ENCODE measurements at places on chromosomes 5 and 9.

GRCh38 chr9:109455391-109455790 is 42.7 kb downstream of the PTPN3 start:
- DNase-seq: no peak

GRCh38 chr9:125495172-125496119 is 211.6 kb downstream of the MAPKAP1 start:
- DNase-seq: no peak

GRCh38 chr9:89328064-89328463 is 9.8 kb downstream of the SECISBP2 start:
- no peak for DNase-seq

GRCh38 chr9:27429917-27430316 is 94.2 kb upstream of the IFNK start:
- DNase-seq: no peak

DNA sequence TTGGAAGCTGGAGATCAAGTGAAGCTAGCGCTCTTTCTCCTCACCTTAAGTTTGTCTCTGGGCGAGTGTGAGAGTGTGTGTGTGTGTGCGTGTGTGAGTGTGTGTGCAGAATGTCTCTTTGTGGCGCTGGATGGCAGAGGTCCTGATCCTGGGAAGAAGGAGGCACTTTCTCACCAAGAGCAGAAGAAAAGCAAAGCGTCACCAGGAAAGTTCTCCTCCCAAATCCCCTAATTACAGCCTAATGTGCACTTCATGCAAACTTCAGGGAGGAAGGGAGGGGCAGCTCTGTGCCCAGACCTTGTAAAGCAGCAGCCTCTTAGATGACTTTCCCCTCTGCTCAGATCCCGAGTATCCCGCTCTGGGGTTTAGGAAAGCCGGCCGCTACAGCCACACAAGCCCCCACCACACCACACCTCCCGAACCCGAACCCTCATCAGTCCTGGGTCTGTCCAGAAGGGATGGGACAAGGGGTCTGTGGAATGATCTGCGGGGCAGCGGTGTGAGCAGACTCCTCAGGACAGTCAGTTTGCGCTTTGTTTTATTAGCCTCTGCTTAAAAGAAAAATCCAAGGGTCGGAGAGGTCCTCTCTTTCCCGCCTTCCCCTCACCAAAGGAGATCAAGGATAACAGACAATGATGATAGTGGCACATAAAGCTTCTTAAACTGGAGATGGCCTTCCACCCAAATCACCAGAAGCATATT is at the start of gene HAPLN1:
HAPLN1 (minus strand) TSS at position 20 of the 702 bp plus-strand sequence. CDS start 47,332 bp downstream, outside the sequence.
- DNase-seq: no peak

- DNase-seq: no peak
These were observed 178.9 kb downstream of the SH3GL2 start for GRCh38 chr9:17757816-17758215.

- DNase-seq: no peak
These were observed 46.2 kb upstream of the FCN2 start for GRCh38 chr9:134834217-134834956.

- DNase-seq: no peak
These were observed 15.3 kb downstream of the GCNT4 start for GRCh38 chr5:75037106-75037505.

DNA sequence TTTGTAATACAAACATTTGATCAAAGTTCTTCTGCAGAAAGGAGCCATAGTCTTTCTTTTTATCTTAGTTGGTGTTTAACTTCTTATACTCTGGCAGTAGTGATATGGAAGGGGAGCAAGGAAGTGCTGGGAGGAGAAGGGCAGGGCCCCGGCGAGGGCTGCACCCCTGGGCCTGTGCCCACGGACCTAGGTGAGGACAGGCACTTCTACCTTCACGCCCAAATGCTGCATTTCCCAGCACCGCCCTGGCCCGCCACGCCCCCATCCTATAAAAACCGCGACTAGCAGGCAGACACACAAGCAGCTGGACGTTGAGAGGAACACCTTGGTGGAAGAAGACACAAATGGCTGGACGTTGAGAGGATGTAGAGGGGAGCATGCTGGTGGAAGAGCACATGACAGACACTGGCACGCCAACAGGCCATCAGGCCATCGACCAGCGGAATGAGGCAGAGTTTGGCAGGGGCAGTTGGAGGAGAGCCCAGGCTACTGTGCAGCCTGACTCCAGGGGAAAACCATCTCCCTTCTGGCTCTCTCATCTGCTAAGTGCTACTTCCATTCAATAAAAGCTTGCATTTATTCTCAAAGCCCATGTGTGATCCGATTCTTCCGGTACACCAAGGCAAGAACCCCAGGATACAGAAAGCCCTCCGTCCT is 81.5 kb upstream of the C9orf72 start:
- no peak for DNase-seq

DNA sequence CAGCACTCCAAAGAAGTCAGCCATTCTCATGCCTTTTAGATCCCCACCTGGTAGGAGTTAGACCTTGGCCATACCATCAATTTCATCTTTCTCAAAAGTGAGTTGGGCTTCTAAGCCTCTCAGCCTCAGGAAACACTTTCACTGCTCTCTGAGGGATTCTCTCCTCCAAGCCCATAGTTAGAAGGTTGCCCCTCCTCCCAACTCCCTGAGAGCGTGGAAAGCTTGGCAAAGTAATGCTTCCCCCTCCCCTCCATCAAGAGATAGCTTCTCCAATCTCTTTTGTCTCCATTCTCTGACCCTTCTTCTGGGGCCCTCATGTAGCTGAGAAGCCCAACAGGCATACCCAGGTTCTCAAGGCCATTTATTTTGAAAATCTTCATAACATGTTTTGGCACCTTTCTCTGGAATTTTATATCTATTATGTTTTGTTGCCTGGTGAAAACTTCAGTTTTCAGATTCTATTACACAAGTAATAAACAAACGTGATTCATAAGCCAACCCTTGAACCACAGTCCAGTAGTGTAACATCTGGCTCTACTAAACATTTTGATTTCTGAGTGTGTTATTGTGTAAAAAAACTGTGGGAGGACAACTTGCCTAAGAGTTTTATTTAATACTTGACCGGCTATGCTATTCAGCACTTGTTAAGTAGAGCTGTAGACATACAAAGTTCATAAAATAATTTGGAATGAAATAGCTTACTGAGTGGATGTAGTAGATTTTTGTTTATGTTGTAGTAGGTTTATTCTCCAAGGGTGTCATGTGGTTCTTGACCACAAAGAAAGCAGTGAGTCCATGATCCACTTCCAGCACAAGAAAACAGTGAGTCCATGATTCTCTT is 17.1 kb downstream of the LVRN start:
- peak; percentile 73 for DNase-seq

DNA sequence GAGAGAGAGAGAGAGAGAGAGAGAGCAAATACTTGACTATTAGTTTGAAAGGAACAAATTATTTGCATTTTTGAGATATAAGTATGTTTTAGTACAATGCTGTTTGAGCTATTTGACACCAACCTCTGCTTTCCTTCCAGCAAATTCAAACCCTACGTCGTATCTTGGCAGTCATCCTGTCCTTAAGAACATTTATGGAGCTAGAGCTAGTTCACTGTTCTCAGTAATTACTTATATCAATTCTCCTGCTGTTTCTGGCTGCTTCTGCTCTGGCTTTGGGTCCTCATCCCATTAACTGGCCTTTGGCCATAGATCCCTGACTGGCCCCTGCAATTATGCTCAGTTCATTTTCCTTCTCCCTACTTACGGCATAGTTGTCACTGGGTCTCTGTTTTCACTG is 19.9 kb upstream of the ERAP2 start:
- DNase-seq: peak; percentile 40

- DNase-seq: no peak
These were observed 6.5 kb downstream of the NTMT1 start for GRCh38 chr9:129632460-129632859.

DNA sequence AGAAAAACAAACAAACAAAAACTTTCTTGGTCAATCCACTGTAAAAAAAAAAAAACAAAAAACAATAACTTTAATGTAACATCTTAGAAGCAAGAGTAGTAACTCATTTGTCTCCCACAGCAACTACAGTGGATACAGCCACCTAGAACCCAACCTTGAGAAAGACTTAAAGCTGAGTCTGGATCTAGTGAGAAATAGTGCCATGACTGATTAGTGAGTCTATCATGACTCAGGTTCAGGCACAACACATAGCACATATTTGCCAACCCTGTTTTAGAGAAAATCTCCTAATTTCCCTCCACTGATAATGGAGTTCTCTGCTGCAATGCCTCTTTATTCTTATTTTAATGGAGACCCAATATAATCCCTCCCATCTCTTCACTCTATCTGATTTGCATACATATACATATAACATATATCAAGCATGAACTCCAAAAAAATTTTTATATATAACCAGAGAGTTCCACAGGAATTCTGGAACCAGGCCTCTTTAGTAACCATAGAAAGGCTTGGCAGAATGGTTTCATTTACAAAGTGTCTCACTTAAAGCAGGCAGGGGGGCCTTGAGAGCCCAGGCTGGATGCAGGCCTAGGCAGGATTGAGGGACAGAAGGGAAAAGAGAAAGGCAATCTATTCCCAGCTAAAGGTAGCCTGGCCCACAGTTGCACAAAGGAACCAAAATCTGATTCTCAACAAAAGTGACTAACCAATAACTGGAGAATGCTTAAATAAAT is 11.9 kb upstream of the NR4A3 start:
- no peak for DNase-seq

- no peak for DNase-seq
These were observed 87.6 kb downstream of the ERP44 start for GRCh38 chr9:100011062-100011681.

DNA sequence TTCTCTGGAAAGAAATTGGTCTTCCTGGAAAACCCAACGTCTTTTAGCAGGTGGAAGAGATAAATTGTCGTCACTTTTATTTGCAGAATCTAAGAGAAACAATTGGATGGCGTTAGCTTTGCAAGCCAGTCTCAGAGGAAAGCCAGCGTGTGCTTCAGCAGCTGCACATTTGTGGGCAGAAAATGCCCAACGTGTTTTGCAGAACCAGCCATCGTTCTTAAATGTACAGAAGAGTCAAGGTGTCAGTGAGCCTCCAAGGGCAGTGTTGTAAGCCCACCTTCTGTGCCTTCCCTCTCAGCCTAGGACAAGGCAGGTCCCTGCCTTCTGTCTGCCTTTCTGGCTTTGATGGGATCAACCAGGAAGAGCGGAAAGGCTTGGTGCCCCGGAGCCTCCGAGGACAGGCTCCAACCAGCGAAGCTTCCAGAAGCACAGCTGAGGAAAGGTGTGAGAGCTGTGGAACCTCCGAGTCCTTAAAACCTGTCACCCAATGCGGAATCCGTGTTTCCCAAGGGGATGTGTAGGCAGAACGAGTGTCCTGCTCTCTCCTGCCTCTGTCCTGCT is 116.0 kb upstream of the IRX2 start:
- DNase-seq: no peak

DNA sequence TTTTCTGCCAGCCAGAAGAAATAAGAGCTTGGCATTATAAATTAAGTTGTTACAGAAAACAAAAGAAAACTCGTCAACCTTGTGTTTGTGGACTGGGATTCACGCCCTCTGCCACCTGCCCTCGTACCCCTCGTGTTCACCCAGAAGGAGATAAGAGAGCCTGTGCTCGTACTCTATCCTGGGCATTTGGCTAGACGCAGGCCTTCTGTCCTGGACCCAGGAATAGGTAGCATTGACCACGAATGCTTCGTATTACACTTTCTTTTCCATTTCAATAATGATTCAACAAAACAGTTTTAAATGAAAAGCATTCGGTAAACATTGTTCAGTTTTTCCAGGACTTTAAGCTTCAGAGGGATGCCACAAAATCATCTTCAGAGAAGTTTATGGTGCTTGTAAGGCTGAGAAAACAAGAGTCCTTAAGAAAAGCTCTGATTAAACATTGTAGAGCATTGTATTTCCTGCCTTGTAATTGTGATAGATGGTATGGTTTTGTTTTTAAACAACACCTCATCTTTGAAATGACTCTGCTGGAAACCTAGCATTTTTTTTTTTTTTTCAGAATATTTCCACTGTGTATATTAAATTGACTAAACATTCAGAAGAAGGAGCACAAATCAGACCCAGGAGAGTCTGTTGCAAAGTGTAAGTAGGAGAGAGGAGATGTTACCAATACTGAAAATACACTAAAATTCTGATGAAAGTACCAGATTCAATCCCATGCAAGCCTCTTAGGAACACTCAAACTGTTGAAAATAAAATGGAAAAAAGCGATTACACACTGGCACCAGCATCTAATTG is 27.6 kb downstream of the MTX3 start:
- no peak for DNase-seq

DNA sequence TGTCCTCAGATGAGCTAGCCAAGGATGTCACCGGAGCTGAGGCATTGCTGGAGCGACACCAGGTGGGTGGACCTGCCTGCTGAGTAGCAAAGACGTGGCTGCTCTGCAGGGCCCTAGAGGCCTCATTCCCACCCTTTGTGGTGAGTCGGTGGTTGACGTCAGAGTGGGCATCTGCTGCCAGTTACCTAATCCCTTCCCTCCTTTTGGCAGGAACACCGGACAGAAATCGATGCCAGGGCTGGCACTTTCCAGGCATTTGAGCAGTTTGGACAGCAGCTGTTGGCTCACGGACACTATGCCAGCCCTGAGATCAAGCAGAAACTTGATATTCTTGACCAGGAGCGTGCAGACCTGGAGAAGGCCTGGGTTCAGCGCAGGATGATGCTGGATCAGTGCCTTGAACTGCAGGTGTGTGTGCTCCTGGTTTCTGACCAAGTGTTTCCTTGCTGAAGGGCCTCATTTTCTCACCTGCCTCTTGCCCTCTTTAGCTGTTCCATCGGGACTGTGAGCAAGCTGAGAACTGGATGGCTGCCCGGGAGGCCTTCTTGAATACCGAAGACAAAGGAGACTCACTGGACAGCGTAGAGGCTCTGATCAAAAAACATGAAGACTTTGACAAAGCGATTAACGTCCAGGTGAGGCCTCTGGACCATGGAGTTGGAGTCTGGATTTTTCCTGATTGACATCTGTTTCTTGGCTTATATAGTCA is 48.9 kb downstream of the DYNC2I2 start:
- peak; percentile 57 for DNase-seq

DNA sequence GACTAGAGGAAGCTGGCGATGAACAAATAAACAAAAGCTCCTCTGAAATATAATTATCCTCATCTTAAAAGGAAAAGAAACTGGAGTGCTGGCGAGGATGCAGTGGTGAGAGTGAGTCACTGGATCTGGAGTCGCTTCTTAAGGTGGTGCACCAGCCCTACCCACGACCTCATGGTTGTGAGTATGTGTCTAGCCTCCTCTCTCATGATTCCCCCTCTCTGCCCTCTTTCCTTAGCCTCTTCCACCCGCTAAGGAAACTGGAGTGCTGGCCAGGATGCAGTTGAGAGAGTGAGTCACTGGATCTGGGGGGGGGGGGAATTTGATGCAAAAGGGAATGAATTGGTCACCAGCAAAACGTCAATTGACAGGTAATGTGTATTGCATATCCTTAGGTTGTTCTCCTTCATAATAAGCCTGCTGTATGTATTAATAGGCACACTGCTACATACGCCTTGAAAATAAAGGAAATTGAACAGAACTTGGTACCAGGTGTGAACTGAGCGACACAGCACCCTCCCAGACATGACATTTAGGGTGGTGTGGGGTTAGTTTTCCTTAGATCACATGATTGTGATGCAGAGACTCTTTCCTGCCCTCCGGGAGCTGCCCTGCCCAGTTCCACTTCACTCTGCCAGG is 36.3 kb upstream of the EBF1 start:
- no peak for DNase-seq

- no peak for DNase-seq
These were observed 97.1 kb downstream of the SLC44A1 start for GRCh38 chr9:105341434-105342146.

- DNase-seq: no peak
These were observed 680.7 kb downstream of the PRR16 start for GRCh38 chr5:121144764-121145163.

GRCh38 chr5:10214041-10214440 is 35.6 kb downstream of the ATPSCKMT start:
- DNase-seq: no peak
